ENCODE measurements at places on chromosomes 16 and 17.
A peak's percentile ranks its signal among the peaks of the same experiment; 100 is the strongest.

GRCh38 chr16:67150047-67150832, 558 bp downstream of the B3GNT9 start:
- peak; percentile 75 for DNase-seq

DNA sequence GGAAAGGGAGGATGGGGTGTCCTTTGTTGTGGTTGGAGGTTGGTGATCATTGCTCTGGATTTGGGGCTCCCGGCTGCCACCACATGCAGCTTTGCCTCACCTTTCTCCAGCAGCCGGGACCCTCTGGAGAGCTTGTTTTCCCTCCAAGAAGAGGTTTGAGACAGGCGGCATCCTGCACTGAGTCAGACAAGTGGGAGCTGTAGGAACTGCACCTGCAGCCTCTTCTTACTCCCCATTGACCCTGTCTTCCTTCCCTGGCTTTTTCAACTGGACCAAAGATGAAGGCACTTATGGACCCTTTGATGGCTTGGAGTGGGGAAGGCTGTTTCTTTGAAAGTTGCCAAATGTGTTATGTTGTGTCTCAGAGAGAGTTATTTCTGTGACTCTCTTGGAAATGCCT, 16.6 kb downstream of the KCTD2 start:
- no peak for DNase-seq

- DNase-seq, result no peak
These were observed 236.6 kb downstream of the GSG1L start for GRCh38 chr16:27826893-27827289.

- no peak for DNase-seq
These were observed 20.9 kb upstream of the NSRP1 start for GRCh38 chr17:30095507-30096244.

DNA sequence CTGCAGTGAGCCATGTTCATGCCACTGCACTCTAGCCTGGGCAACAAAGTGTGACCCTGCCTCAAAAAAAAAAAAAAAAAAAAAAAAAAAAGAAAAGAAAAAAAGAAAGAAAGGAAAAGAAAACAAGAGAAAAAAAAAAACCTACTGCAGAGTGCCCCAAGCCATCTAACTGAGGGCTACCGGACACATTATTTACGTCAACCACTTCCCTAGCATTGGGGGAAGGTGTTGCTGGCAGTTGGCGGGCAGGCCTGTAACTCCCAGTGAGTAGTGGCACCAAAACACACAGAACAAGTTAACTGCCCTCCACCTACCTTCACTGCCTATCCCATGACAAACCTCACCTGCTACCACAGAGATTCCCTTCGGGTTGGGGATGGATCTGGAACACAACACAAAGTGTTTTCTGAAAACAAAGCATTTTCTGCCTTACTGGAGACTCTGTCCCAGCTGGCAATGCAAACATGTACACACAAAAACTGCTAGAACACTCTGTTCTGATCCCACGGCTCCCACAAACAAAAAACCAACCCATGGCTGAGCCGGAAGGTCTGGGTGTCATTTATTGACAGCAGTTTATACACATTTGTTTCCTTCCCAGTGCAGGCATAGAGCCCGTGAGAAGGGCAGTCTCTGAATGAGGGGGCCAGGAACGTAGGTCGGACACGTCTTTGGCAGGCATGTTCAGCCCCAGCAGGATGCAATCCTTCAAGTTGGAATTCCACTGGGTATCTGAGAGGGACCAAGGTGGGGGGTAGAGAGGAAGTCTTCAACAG, 11.0 kb downstream of the PHB1 start:
- no peak for DNase-seq

DNA sequence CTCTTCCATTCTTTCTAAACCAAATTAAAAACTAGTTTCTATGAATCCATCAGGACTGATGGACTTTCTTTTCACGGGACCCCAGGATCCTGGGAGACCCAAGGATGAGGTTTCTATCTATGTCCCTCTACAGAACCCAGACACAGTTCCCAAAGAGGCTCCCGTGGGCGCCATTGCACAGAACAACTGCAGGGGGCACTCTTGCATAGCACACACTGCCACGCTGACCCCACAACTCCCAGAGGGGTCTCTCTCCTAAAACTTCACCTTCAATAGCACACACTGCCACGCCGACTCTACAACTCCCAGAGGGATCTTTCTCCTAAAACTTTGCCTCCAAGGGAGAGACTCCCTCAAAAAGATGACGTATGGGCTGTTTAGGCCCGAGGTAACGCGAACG, 9.0 kb downstream of the ABR start:
- DNase-seq, result no peak

GRCh38 chr17:77377710-77378235, 237.0 kb downstream of the SEC14L1 start:
- DNase-seq, result no peak

GRCh38 chr16:59324462-59324861, 590.3 kb upstream of the GOT2 start:
- no peak for DNase-seq

DNA sequence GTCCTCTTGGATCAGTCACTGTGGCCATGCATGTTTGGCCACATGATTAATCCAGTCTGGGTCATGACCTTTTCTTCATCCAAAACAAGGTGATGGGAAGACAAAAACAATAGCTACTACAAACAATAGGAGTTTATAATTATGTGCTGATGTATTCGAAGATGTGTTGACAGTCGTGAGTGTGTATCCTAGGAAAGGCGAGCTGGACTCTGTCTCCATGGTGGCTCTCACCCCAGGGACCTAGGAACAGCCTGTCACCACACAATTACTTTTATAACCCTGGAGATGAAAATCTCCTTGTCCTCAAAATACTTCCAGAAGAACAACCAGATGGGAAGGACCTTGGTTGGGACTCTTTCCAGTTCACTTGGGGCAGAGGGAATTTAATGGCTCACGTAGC, 9.8 kb upstream of the PLK1 start:
- DNase-seq, result no peak

DNA sequence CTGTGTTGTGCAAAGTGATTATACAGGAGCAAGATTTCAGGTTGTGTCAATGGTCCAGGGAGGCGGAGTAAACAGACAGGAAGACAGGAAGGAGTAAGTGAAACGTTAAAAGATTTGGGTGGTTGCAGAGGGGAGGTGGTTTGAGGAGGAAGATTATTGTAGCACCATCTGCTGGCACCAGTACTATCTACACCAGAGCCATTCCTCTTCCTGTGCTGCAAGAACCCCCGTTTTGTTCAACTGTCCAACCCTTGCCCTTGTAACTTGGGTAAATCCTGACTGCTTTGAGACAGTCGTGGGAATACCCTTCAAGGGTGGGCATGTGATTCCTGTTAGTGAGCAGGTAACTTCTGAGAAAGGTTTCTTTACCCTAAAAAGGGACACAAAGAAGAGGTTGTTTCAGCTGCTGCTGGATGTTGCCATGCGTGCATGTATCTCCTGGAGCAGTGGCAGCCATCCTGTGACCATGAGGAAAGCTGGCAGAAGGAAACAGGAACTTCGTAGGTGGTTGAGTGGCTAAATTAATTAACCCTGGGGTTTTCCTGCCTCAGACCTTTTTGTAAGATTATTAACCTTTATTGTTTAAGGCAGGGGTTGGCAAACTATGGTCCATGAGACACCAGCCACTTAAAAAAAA, 124.1 kb downstream of the PRKCA start:
- no peak for DNase-seq

DNA sequence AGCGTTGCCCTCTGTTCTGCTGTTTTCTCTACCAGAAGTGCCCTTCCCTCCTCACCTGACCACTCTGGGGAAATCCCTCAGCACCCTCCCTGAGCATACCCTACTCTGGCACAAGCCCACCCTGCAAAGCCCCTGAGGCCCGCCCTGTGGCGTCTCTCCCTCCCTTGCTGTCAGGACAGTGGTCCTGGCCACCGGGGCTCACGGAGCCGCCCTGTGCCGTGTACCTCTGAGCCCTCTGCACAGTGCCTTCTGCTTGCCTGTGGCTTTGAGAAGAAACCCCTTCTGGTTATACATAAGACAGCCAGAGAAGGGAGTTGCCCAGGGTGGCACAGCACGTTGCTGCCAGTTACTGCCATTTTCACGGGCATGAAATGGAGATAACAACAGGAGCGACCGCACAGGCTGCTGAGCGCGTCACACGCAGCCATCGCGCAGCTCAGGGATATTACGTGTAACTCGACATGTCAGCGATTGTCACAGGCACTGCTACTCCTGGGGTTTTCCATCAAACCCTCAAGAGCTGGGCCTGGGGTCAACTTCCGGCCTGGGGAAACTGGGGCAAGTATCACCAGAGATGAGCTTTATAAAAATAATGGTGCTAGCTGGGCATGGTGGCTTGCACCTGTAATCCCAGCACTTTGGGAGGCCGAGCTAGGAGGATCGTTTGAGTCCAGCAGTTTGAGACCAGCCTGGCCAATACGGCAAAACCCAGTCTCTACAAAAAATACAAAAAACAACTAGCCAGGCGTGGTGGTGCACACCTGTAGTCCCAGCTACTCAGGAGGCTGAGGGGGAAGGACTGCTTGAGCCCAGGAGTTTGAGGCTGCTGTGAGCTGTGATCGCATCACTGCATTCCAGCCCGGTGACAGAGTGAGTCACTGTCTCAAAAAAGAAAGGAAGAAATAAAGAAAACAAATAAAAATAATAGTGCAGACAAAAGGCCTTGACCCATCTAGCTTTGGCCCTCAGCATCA, 14.8 kb downstream of the SCGB1C2 start:
- no peak for DNase-seq

- DNase-seq, result no peak
These were observed 33.5 kb downstream of the SPAG9 start for GRCh38 chr17:51087072-51087757.

GRCh38 chr17:39096508-39097149, 54.8 kb downstream of the PLXDC1 start:
- DNase-seq, result no peak

- no peak for DNase-seq
These were observed 22.3 kb upstream of the BRD7 start for GRCh38 chr16:50390914-50391716.

DNA sequence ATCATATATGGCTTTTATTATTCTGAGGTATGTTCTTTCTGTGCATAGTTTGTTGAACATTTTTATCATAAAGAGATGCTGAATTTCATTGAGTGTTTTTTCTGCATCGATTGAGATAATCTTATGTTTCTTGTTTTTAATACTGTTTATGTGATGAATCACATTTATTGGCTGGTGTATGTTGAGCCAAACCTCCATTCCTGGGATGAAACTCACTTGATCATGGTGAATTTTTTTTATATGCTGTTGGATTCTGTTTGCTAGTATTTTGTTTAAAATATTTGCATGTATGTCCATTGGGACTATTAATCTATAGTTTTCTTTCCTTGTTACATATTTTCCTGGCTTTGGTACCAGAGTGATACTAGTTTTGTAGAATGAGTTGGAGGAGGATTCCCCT, 500.2 kb downstream of the CDH11 start:
- DNase-seq, result no peak

- DNase-seq, result no peak
These were observed 263.7 kb upstream of the RPL38 start for GRCh38 chr17:73939806-73940205.

DNA sequence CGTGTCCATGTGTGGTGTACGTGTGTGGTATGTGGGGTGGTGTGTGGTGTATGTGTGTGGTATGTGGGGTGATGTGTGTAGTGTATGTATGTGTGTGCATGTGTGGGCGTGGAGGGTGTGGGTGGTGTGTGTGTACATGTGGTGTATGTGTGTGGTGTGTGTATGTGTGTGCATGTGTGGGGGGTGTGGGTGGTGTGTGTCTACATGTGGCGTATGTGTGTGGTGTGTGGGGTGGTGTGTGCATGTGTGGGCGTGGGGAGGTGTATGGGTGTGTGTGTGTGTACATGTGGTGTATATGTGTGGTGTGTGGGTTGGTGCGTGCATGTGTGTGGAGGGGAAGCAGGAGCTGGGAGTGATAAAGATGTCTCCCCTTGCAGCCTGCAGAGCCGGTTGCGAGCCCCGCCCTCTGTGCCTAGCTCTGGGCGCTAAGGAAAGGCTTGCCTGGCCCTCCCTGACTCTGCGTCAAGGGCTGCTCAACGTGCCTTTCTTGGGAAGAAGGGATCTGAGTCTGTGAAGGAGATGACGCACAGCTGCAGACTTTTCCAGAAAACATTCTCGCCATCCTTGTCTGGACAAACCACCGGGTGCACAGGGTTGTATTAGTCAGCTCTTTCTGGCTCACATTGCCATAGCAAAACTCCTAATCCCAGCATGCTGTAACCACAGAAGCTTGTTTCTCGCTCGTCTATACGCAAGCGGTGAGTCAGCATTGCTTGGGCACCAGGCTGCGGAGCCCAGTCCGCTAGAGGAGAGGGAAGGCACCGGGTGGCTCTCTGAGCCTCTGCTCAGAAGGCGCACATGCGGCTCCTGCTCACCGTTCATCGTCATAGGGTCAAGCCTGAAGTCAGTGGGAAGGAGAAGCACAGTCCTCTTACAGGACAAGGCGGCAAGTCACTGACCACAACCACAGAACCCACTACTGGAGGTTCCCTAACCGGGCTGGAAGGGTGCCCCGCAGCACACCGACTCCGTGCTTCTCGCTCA, 2.0 kb upstream of the CD300H start:
- peak; percentile 74 for DNase-seq
